ENCODE measurements at places on chromosomes 6 and 20.

GRCh38 chr6:16238963-16239797 lies 793 bp downstream of the GMPR start:
- DNase-seq = no peak

- DNase-seq = no peak
Measured at GRCh38 chr6:67450641-67451040, 1184.4 kb upstream of the ADGRB3 start.

- no peak for DNase-seq
Measured at GRCh38 chr6:127199470-127199869, 67.2 kb upstream of the RNF146 start.

DNA sequence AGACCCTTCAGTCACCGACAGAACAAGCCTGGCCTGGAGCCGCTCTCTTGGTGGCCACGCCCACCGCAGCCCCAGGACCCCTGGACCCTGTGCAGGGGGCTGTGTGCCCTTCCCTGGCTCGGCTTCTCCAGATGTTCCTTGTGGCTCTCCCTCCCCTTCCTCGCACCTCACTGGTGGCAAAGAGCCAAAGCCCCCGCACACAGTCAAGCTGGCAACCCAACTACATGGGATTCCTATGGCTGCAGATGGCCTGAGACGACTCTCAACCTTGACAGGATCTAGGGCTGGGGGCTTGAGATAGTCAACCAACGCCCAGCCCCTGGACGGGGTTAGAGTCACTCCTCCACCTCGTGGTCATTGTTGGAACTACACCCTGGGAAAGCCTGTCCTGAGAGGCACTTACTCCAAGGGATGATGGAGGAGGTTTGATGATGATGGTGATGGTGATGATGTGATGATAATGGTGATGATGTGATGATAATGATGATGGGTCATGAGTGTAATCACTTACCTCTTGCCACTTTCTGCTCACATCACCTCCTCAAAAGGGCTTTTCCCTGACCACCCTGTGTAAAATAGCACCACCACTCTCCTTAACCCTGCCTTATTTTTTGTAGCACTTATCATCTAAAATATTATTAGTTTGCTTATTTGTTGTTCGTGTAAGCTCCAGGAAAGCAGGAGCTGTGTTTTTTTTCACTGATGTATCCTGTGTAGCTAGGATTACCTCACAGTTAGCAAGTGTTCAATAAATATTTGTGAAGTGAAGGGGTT lies 278.4 kb downstream of the LRFN2 start:
- DNase-seq = peak; percentile 54

- DNase-seq = no peak
Measured at GRCh38 chr6:14992382-14992781, 253.5 kb upstream of the JARID2 start.

DNA sequence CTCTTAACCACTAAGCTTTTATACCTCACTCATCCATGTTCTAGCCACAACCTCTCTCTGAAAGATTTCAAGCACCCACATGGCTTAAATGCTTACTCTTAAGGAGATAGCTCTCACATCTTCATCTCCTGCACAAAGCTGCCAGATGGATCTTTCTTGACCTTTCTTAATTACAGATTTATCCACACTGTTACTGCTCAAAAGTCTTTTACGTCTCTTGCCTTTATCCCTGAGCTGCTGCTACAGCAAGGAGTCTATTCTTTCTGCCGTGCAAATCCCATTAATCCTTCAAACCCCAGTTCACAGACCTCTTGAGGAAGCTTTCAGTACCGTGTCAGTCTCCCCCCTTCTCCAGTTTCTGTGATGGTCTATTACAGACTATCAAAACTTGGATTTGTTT lies 54.6 kb downstream of the B4GALT5 start:
- DNase-seq = no peak

GRCh38 chr20:4152696-4153235 lies 137.4 kb upstream of the RNF24 start:
- DNase-seq = no peak

DNA sequence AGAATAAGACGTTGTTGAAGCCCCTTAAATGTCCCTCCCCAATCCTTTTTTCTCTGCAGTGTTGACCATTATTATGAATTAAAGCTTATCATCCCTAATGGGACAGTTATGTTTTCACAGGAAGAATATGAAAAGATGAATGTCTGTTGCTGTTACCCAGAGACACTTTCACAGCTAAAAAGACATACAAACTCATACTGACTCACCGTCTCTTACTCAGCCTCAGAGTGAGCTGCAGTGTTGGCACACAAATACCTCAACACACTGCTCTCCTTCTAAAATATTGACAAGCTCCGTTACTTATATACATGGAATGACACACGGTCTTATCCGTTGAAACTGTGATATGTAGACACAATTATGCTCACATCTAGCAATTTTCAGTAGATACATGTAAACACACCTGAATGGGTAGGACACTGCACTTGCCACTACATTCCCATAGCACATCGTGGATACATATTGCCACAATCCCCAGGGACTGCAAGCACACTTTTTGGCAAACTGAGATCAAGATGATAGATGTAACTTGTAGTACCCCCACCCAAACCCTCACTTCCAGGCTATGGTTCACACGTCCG lies 9.6 kb upstream of the SAPCD1 start:
- no peak for DNase-seq

Data from CD8-positive, alpha-beta T cell (primary cell).